ENCODE measurements at places on chromosomes 6 and 20. TPM values are rescaled to one million over a fixed set of nuclear protein-coding genes. Genes with fewer than 3 reads are reported as not detected.

MUC21 gene
- not detected for total RNA-seq

DNA sequence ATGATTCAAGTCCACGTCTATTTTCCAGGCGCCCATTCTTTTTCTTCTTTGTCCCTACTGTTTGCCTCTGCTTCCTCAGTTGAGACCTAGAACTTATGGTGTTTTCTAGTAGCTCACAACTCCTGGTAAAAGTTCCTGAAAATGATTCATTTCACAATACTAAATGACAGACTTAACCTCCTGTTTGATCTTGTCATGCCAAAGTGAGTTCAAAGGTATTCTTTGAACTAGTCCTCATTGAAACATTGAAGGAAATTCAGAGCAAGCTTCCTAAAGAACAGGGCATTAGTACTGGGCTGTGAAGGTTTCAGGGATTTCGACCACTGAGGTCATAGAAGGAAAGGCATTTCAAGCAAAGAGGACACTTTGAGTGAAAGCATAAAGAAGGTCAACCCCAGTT, 132.8 kb downstream of the IBTK start:
- no peak for DNase-seq

OPRM1 gene
- total RNA-seq = not detected

- peak; percentile 71 for DNase-seq
Measured at GRCh38 chr20:4073852-4074741, 58.7 kb upstream of the RNF24 start.

CST4 gene
- total RNA-seq = not detected

DNA sequence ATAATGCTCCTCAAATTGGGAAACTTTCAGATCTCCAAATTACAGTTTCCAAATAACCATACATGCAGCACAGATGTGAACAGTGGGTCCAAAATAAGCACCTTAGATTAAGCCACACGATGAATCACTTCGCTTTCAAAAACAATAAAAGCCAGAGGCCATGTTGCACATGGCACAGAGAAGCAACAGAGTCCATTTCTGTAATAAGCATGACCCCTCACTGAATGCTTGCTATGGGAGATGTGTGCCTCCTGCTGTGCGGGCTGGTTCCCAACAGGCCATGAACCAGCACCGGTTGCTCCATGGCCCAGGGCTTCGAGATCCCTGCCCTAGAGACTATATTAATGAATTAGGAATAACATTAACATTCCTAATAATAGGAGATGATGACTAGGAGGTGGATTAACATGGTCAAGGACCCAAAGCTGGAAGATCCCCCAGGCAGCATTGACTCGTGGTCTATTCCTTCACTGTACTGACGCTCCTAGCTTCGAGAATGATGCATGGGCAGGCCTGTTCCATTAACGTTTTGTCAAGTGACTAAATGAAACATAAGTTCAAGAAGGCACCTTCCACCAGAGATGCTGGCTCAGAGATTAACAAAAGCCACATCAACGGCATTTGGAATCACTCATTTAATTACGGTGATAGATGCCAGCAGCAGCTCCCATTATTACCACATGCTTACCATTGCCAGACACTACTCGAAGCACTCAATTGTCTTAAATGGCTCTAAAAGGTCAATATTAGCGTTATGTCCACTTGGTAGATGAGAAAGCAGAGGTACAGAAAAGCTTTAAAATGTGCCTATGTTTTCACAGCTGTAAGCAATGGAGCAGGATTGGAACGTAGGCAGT, 470.6 kb upstream of the AGPAT4 start:
- no peak for DNase-seq

B3GALT4 gene
- total RNA-seq = 1.9 TPM

- DNase-seq = no peak
Measured at GRCh38 chr6:47135772-47136171, 93.6 kb upstream of the ADGRF1 start.

DNA sequence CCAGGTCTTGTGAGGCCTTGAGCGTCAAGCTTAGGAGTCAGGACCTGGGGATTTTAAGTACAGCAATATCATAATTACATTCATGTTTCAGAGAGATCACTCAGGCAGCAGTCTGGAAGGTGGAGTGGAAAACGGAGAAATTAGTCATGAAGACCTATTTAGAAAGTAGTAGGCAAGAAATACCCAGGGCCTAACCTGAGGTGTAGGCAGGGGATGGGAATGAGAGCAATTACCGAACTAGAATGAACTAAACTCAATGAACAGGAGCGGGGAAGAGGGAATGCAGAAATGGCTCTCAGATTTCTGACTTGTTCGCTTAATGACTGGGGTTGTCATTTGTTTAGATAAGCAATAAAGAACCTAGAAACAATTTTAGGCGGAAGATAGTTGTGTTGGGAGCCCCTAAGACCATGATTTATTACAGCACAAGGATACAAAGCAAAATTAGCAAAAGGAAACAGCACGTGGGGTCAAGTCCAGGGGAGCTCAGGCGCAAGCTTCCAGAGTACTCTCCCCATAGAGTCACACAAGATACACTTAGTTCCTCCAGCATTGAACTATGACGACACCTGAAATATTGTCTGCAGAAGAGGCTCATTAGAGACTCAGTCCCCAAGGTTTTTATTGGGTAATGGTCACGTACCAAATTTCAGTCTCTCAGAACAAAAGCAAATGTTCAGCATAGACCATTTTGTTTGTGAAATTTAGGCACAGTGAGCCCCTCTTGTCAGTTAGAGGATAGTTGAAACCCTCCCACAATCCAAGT, 178.8 kb upstream of the AKAP12 start:
- DNase-seq = no peak

IYD gene
- total RNA-seq = not detected

GRCh38 chr6:134787261-134787877, 162.5 kb downstream of the ALDH8A1 start:
- no peak for DNase-seq

DSP gene
- 161 TPM for total RNA-seq

GFOD1 gene
- not detected for total RNA-seq

DNA sequence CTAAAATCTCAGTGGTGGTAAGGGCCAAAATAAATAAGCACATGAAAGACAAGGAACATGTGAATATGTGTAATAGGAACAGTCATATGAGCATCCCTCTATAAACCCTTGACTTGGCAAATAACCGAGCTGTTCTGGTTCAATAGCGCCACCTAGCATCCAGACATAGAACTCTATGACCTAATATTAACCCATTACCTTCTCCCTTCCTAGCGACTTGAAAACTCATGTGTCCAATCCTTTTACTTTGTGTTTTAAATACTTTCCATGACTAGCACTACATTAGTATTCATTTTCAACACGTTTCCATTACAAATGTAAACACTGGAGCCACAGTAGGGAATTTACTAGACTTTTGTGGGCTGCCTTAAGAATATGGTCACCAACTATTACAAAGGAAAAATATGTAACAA, 279.7 kb downstream of the UST start:
- peak; percentile 41 for DNase-seq

GRCh38 chr20:4555188-4555890, 166.4 kb upstream of the PRND start:
- no peak for DNase-seq

GRCh38 chr6:118940770-118941169, 5.8 kb upstream of the MCM9 start:
- no peak for DNase-seq

ETV7 gene
- 1.7 TPM for total RNA-seq

DNA sequence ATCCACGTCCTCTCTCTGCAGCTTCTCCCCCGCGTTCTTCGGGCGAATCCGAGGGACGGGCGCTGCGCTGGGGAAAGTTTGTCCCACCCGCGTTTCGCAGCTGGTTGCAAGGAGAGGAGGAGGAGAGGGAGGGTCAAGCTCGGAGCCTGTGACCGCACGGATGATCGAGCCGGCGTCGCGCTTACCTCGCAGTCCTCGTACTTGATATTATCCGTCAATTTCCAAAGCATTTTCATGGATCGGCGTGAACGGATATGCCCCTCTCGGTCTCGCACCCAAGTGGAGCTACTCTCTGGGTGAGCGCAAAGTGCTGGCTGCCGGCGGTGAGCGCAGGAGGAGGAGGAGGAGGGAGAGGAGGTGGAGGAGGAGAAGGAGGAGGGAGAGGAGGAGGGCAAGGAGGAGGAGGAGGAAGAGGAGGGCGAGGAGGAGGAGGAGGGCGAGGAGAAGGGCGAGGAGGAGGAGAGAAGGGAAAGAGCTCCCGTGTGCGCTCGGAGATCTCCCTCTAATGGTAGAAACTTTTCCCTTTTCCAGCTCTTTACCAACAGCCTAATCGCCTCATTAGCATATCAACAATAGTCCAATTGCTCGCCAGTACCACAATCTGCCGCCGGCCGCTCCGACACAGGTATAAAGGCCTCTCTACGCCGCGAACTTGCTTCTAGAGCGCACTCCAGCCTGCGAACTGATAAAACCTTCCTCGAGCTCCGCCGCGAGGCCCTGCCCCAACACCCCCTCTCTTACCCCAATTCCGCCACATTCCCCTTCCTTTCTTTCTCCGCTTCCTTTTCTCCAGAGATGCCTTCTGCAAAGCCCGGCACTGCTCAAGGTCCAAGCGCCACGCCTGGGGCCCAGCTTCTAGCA, at the start of gene TFAP2A:
TSS of gene TFAP2A (minus strand) at position 319 of the 861 bp plus-strand sequence. CDS start at position 236, 83 bp downstream.
- no peak for DNase-seq

DNA sequence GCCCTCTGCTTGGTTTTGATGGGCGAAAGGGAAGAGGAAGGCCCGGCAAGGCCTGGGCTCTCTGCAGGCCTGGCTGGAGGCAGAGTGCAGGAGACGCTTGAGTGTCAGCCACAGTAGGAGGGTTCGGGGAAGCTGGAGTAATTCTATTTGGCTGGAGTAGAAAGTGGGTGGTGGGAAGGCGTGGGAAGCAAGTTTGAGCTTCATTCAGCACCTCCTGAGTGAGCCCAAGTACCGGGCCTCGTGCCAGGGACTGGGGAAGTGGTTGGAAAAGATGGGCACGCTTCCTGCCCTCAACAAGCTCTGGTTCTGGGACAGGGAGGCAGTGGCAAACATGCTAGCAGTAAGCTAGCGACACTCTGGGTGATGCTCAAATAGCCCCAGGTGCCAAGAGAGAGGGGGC, 72.5 kb downstream of the DLGAP4 start:
- no peak for DNase-seq

- no peak for DNase-seq
Measured at GRCh38 chr6:13262302-13263230, 65.8 kb downstream of the TBC1D7 start.
